ENCODE measurements at places on chromosomes 12 and 14.
A peak's percentile ranks its signal among the peaks of the same experiment; 100 is the strongest.

GRCh38 chr12:95642583-95642982 is 91.3 kb upstream of the USP44 start:
- no peak for ATAC-seq

DNA sequence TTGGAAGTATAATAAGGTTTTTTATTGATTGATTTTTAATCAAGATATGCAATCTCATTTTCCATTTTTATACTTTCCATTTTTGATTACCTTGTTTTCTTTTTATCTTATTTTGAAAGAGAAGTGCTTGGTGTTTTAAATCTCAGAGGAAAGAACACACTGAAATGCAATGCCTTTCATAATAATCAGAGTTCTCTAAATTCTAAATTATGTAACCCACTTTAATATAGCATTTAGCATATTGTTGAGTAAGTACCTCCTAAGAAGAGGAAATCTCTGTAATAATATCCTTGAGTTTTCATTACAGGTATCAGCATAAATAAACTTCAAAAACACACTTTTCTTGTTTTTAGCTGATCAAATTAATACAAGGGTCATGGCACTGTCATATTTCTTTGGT is 96.9 kb downstream of the GTF2A1 start:
- no peak for ATAC-seq

DNA sequence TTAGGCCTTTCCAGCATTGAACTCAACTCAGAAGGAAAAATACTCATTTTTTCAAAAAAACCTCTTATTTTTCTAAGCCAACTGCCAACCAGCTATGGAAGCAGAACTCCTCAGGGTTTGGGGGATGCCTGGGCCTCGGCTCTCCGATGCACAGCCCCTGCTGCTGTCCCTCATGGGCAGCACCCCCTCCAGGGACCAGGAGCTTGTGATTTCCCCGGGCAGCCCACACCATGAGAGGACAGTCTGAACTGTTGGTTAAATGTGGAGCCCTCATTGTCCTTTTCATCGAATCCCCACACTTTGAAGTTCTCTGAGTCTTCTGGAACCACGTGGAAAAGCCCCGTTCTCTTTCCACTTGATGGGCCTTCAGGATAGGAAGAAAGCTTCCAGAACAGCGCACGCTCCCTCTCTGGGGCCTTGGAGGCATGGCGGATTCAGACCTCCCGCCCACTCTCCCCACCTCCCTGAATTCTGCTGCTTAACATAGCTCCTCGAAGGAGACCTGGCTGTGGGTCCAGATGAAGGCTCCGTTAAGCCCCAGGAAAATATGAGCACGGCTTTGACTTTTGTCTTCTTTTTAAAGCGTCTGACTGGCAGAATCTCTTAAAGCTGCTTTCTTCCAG is 156.6 kb downstream of the CALM1 start:
- no peak for ATAC-seq

DNA sequence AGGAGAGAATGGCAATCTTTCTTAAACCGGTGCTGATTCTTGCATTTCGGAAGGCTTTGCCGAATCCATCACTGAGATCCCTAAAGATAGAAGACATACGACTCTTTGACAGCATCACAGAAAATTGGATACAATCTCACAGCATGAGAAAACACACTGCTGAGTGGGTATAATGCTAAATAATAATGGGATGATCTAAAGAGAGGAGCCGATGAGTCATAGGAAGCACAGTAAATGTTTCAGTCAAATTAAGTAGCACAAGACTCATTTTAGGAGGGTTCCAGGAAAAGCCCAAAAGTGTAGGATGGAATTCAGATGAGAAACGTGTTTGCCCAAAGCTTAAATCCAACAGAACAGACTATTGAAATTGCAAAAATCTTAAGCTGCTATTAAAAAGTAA is 81.7 kb downstream of the CPNE8 start:
- ATAC-seq, result no peak

DNA sequence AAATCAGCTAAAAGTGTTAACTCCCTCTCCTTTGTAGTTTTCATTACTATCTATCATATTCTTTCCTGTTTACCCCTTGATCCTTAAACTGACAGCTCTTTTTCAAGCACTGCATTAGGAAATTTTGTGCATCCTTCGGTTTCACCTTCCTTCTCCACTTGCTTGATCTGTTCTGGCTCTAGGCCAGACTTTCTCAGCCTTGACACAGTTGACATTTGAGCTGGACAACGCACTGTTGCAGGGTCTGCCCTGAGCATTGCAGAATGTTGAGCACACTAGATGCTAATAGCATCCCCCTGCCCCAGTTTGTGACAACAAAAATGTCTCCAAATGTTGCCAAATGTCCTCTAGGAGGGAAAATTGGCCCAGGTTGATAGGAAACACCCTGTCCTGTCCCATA is 75.4 kb upstream of the KCNJ8 start:
- no peak for ATAC-seq

DNA sequence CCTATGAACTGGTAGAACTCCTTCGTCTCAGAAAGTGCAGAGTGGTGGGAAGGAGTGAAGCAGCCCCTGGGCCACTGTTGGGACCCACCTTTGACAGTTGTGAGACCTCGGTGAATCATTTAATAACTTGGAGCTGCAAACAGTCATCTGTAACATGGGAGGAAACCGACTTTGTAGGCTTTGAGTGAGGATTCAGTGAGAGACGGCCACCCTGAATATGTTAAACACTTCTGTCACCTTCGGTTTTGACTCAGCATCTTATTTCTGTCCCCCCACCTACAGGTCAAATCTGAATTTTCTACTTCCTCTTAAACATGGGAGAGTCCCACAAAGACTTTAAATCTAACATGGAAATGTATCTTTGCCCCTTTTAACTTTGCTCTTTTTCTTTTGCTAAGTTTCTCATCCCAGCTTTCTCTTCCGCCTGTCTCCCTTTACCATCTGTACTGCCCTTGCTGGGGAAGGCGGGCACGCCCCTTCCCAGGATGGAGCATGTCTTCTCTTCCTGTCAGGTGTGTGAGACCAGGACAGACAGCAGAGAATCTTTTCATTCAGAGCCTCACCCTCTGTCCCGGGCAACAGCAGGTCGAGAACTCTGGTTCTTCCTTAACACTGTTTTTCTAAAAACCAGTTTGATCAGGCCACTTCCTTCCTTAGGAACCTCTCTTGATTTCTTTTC is 37.1 kb downstream of the ZC3H14 start:
- ATAC-seq, result peak; percentile 95

- ATAC-seq, result no peak
Observed at GRCh38 chr14:62957562-62957961, 87.7 kb downstream of the KCNH5 start.

GRCh38 chr12:41254004-41254914 is 66.1 kb downstream of the PDZRN4 start:
- ATAC-seq, result no peak

GRCh38 chr14:28461389-28461788 is 305.2 kb upstream of the FOXG1 start:
- ATAC-seq, result no peak

DNA sequence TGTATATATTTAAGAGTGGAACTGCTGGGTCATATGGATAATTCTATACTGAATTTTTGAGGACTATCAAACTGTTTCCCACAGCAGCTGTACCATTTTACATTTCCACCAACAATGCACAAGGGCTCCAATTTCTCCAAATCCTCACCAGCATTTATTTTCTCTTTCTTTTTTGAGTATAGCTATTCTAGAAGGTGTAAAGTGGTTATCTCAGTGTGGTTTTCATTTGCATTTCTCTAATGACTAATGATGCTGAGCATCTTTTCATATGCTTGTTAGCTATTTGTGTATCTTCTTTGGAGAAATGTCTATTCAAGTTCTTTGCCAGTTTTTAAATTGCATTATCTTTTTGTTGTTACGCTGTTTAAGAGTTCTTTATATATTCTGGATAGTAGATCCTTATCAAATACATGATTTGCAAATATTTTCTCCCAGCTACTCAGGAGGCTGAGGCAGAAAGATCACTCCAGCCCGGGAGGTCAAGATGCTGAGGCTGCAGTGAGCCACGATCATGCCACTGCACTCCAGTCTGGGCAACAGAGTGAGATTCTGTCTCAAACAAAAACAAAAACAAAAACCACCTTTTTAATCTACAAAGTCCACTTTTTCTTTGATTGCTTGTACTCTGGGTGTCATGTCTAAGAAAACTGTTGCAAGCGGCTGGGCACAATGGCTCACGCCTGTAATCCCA is 32.8 kb downstream of the GTF2A1 start:
- no peak for ATAC-seq

GRCh38 chr12:67721248-67721647 is 72.7 kb downstream of the DYRK2 start:
- no peak for ATAC-seq

- ATAC-seq, result no peak
Observed at GRCh38 chr12:111574797-111575443, 24.2 kb downstream of the ATXN2 start.

GRCh38 chr14:64673748-64674147 is 30.5 kb upstream of the PLEKHG3 start:
- ATAC-seq, result peak; percentile 20

GRCh38 chr14:37985826-37986470 is 221.8 kb upstream of the SSTR1 start:
- ATAC-seq, result no peak

- no peak for ATAC-seq
Observed at GRCh38 chr14:99460793-99461192, 19.9 kb downstream of the SETD3 start.

DNA sequence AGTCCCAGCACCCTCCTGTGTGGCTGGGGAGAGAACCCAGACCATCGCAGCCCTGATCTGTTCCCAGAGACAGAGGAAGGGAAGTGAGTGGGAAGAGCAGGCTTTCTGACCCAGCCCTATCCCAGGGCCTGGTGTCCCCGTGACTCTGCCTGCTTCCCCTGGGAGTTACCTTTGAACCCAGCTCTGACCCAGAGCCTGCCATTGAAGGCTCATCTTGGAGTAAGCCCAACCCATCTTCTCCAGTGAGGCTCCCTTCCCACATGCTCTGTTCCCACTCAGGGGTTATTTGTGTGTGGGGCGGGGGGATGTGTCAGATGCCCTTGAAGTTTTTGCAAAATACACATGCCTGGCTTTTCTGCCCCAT is 6.0 kb downstream of the TMEM63C start:
- ATAC-seq, result peak; percentile 9

DNA sequence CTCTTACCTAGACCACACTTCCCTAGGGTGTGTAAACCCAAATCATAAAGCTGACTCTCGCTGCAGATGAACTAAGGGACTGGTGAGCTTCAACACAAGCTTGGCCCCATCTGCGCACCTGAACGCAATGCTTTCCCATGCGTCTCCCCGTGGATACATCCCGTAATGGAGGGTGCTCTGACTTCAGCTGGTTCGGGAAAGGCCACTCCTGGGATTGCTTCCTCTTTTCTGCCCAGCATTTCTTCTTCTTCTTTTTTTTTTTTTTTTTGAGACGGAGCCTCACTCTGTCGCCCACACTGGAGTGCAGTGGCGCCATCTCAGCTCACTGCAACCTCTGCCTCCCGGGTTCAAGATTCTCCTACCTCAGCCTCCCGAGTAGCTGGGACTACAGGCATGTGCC is 27.7 kb upstream of the ETFBKMT start:
- ATAC-seq, result peak; percentile 9

GRCh38 chr12:120010661-120011230 is 21.7 kb downstream of the BICDL1 start:
- no peak for ATAC-seq

DNA sequence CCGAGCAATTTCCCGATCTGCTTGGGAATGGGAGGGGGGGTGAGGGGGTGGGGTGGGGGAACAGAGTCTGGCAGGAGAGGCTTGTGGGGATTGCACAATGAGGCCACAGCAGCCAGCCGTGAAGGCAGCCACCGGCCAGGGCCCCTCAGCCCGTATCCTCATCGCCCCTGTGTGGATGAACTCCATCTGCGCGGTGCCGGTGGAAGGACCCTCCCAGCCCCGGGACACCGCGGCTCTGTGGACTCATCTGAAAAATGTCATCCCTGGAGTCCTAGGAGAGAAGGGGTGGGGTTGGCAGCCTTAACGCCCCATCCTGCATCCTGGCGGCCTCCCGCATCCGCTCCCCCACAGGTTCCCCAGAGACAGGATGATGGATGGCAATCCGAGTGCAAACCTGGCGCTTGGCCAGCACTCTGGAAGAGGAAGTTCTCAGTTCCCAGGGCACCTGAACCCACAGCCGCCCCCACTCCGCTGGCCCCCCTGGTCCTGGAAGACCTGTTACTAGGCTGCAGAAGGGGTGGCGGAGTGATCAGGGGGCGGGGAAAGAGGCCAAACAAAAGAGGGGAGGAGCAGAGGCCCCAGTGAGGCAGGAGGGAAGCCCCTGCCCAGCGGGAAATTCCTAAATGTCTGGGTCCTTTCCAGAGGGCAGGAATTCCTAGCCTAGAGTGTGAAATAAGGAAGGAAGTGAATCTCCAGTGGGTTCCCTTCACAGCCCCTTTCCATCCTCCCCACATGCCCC is 1.2 kb upstream of the TNFAIP2 start:
- no peak for ATAC-seq

DNA sequence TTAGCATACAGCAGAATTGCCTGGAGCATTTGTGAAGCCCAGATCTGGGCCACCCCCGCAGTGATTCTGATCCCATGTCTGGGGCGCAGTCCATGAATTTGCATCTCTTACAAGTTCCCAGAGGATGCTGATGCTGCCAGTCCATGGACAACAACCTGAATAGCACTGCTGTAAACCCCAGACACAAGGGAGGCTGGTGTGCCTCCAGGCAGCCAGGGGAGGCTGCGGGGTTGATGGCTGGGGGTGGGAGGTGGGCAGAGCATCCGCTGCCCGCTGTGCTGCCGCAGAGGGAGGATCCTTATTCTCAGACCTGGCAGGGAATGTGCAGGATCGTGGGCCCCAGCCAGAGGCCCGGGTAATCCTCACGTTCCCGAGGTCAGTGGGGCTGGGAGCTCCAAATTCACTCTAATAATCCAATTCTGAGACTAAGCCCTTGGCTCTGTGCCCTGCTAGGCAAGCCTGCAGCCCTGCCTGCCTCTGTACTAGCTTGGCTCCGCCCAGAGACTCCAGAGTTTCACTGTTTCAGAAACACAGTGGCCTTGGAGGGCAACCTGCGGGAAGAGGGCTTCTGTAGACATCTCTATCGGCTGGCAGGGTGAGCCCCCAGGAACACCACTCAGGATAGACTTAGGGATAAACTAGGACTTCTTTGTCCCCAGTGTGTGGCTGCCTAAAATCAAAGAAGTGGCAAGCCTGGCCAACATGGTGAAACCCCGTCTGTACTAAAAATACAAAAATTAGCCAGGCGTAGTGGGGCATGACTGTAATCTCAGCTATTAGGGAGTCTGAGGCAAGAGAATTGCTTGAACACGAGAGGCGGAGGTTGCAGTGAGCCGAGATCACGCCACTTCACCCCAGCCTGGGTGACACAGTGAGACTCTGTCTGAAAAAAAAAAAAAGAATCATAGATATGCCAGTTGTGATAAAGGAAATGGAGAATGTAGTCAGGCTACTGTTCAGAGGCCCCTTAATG is 17.8 kb upstream of the MLEC start:
- peak; percentile 82 for ATAC-seq
